Activated naive CD4-positive, alpha-beta T cell (primary cell): ENCODE measurements at places on chromosomes 1 and 21.

DNA sequence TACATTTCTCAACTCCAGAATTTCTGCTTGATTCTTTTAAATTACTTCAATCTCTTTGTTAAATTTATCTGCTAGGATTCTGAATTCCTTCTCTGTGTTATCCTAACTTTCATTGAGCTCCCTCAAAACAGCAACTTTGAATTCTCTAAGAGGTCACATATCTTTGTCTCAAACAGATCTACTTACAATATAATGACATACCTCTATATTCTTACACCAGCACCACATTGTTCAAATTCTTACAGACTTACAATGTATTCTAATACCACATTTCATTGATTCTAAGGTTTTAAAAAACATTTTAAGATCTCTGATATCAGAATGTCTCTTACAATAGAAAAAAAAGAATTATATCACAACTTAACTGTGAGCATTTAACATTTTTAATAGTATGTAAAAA is 77.4 kb downstream of the DIRAS3 start:
- DNase-seq = no peak

GRCh38 chr1:113031171-113031933 is 41.6 kb upstream of the LRIG2 start:
- no peak for DNase-seq

- no peak for DNase-seq
These were observed 15.3 kb downstream of the AGPAT3 start for GRCh38 chr21:43880111-43880985.

DNA sequence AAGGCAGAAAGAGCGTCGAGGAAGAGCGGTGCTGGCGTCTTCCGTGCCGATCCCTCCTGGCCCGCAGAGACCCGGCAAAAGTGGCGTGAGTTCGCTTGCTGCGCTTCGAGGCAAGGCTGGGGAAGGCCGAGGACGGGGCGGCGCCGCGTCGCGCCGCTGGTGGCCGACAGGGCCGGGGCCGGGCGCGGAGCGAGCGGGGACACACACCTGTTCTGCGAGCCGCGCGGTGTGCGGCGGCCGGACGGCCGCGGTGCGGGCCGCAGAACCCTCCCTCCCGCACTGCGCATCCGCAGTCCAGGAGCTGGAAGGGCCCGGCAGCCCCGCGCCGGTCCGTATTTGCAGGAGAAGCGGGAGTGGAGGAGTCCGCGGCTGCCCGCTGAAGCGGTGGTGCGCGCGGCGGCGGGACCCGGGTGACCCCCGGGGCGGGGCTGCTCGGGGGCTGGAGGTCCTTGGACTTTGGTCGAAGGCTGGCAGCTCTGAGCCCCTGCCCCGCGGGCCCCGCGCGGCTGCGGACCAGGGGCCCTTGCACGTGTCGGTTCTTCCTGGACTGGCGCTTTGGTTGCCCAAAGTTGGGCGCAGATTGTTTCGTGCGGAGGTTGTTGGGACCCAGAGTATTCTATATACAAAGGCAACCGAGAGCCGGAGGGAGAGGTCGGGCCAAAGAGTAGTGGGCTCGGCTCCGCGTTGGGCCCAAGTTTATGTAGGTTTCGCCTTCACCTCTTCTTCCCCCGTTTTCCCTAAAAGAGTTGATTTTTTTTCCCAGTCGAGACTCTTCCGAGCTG is 2.6 kb downstream of the RNF220 start:
- no peak for DNase-seq

- no peak for DNase-seq
These were observed 149.8 kb downstream of the ETS2 start for GRCh38 chr21:38955495-38955894.

- DNase-seq = no peak
These were observed 4.3 kb downstream of the ADAMTSL4 start for GRCh38 chr1:150553392-150554085.

DNA sequence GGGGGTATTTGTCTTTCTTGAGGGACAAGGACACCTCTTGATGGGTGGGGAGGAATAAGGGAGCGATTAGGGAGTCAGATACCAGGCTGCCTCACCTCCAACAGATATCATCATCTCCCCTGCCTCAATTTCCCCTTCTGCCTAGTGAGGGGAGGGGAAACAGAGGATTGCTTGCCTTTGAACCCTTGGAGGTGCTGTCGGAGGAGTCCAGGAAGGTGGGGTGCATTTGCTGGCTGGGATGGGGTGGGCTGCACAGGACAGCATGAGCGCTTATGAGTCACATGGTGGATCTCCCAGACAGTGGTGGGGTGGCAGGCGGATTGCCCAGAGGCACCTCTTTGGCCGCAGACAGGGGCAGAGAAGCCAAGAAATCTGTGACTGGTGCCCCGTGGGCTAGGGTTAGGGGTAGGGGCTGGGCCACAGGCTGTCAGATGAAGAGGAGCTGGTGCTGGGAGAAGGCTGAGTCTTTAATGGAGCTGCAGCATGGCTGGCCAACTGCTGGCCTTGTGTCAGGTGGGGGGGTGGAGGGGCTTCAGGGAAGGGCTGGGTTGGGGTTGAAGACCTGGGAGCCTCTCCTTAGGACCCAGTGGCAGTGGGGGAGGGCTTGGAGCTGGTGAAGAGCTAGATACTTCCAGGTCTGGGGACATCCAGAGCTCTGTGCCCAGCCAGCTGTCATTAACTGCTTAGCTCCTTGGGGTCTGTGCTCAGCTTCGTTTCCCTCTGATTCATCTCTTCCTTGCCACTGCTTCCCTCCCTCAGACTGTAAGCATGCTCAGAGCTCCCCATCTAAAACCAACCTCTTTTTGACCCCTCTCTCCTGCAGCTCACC is 7.0 kb upstream of the ADORA1 start:
- DNase-seq = no peak

DNA sequence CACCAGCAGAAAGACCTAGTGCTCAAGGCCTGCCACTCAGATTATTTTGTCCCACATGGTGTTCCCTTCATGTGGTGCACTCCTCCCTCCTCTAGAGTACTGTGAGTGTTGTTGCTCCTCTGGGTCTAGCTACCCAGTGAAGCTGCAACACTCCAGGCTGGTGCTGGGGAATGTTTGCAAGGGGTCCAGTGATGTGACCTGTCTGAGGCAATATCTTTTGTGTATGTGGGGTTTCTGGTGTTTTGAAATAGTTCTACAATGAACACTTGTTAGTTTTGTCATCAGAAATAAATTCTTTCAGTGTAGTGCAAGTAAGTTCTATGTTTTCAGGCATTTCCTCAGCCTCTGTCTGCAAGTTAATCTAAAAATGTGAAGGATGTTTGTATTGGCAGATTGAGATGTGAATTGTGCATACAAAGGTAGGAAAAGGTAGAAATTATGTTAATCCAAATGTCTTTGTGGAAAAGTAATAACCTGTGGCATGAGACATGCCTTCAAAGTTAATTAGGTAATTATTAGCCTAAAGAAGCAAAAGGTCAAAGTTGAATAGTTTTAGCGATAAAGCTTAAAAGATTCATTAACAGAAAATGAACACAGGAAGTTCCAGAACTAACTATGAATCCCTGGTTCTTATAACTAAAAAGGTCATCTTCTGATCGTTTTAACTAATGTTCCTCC is 616.8 kb downstream of the LTN1 start:
- no peak for DNase-seq

DNA sequence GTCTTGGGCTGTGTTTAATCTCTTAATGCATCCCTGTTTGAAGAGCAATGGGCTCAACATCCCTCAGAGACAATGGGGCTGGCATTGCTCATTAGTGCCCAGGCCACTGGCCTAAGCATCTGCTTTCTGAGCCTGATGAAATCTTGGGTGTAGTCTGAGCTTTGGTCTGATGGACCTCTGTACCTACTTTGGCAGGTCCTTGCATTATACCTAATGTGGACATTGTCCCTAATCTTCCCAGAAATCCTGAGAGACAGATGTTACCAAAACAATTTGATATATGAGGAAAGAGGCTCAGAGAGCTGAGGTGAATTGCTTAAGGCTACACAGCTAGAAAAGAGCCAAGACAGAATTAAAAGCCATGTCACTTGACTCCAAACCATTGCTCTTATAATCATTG is 95.0 kb downstream of the PTPRU start:
- DNase-seq = no peak

DNA sequence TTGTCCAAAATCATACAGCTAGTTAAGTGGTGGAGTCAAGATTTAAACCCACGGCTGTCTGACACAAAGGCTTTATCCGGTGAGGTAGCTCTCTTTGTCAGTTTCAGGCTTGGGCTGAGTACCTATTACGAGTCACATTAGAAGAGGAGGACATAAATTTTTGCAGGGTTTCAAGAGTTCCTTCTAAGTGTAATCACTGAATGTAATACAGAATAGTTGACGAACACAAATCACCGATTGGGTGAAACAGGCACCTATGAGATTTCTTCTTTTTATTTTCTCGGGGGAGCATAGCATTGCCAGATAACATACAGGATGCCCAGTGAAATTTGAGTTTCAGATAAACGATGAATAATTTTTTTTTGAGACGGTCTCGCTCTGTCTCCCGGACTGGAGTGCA is 847 bp downstream of the PSMD4 start:
- no peak for DNase-seq

DNA sequence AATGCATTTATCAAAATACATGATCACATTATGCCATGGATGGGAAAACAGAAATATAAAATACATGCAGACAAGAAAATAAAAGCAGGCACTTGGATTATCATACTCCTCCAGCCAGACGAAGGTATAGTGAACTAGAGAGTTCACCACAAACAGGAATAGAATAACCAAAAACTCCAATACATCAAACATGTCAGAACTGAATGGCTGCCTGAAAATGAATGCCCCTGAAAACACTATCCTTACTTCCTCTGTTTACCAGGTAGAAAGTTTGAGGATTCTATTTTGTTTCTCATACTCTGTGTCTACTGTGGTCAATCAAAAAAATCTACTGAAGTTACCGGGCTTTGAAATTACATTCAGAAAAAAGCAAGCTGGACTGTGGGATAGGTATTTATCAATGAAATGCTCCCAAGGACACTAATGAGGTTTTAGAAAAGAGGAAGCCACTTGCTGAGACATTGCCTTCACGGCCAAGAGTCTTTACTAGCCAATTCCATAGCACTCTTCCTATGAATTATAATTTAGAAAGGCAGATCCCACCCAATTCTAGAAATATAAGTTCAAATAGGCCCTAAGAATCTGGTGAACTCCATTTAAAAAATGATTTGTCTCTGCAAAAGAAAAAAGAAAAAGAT is 197.7 kb downstream of the SMYD3 start:
- no peak for DNase-seq

DNA sequence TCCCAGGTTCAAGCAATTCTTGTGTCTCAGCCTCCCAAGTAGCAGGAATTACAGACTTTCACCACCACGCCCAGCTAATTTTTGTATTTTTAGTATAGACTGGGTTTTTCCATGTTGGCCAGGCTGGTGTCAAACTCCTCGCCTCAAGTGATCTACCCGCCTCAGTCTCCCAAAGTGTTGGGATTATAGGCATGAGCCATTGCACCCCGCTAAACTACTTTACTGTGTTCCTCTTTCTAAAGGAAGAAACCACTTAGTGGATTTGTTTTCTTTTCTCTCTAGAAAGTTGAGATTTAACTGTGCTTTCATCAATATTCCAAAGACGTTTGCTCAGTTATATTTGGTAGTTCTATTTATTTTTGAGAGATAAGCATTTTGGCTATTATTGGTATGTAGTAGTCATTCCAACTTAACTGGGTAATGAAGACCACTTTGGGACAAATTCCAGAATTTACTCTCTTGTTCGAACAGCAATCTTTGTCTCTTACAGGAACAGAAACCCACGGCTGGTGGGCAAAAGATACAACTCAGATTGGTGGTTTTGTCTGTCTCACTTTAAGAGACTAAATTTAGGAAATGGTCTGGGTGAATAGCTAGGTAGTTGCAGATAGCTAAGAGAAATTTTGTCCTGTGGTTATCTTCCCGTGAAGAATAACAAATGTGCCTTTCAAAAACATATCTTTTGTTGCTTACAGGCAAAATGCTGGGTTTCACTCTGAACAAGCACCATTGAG is 103.5 kb upstream of the CD55 start:
- DNase-seq = no peak

GRCh38 chr1:58999676-59000075 is 215.8 kb upstream of the JUN start:
- no peak for DNase-seq

- no peak for DNase-seq
These were observed 40.0 kb downstream of the LHX8 start for GRCh38 chr1:75174031-75174760.

DNA sequence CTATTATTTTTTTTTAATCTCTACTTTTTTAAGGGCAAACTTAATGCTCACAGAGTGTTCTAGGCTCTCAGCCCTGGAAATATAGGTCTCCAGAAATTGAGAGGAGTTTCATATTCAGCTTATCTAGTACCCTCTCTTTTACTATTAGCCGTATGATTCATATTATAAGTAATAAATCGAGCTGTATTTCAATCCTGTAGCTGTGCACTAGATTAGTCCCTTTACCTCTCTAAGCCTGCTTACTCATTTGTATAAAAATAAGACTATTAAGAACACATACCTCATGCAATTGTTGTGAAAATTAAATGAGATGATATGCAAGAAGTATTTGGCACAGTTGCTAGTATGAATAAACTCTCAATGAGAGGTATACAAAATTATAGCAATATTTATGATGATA is 128.2 kb upstream of the HOOK1 start:
- DNase-seq = no peak

- DNase-seq = no peak
These were observed 42.9 kb upstream of the DMRTB1 start for GRCh38 chr1:53416269-53416813.

- DNase-seq = no peak
These were observed 4.4 kb upstream of the FASLG start for GRCh38 chr1:172654535-172654934.

- no peak for DNase-seq
These were observed 9.6 kb downstream of the BTBD19 start for GRCh38 chr1:44817771-44818495.

DNA sequence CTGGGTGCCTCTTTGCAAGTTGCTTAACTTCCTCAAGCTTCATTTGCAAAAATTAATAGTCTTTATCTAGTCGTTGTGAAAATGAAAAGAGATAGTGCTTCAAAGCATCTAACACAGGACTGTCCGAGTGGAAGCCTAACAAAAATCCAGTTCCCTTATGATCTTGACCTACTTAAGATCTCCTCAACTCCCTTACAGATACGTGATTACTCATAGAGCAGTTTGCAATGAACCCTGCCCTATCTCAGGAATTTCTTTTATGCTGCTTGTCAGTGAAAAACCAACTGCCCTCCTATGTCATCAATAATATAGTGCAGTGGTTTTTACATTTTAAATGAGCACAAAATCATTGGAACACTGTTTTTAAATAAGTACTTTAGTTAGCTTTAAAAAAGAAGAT is 314.3 kb downstream of the BACH1 start:
- DNase-seq = no peak

GRCh38 chr1:23018661-23019093 is 591 bp upstream of the KDM1A start:
- DNase-seq = no peak
